ENCODE measurements at places on chromosomes 16 and 17. TPM values are rescaled to one million over a fixed set of nuclear protein-coding genes. Genes with fewer than 3 reads are reported as not detected.

Gene FOXO3B
- 0.88 TPM for total RNA-seq

Gene IL21R
- total RNA-seq = 0.05 TPM

Gene MYOCD
- total RNA-seq = 57.3 TPM

Gene TPSG1
- not detected for total RNA-seq

Gene TNFSF12
- total RNA-seq = 29.9 TPM

Gene OSGIN1
- total RNA-seq = 12.5 TPM

Gene SNTB2
- total RNA-seq = 10.2 TPM

Gene CSH1
- total RNA-seq = not detected

Gene CCL1
- not detected for total RNA-seq

Gene PPM1D
- 6.8 TPM for total RNA-seq

Gene TCAP
- total RNA-seq = 5,825 TPM

Gene EMC8
- 22.5 TPM for total RNA-seq

Gene TSPOAP1
- total RNA-seq = 12.8 TPM

Gene PLXDC1
- 12.2 TPM for total RNA-seq

Gene SRL
- total RNA-seq = 445 TPM

Gene KCNH6
- total RNA-seq = not detected

Gene IGFALS
- total RNA-seq = not detected

Gene TM4SF5
- not detected for total RNA-seq

Gene NHLRC4
- 0.11 TPM for total RNA-seq

Gene AIPL1
- total RNA-seq = not detected

Gene KRTAP2-1
- not detected for total RNA-seq

Gene DNASE1
- 7.7 TPM for total RNA-seq

Gene NACA2
- not detected for total RNA-seq

Gene CNGB1
- not detected for total RNA-seq

Gene TBC1D28
- total RNA-seq = not detected

Gene PRSS8
- not detected for total RNA-seq

Gene FMNL1
- 8.7 TPM for total RNA-seq
